Stimulated activated naive CD8-positive, alpha-beta T cell treated with anti-CD3 and anti-CD28 coated beads, Interleukin-15, amount 100 ng/mL, for 72 hours (primary cell): ENCODE measurements at places on chromosomes 7 and 10.

DNA sequence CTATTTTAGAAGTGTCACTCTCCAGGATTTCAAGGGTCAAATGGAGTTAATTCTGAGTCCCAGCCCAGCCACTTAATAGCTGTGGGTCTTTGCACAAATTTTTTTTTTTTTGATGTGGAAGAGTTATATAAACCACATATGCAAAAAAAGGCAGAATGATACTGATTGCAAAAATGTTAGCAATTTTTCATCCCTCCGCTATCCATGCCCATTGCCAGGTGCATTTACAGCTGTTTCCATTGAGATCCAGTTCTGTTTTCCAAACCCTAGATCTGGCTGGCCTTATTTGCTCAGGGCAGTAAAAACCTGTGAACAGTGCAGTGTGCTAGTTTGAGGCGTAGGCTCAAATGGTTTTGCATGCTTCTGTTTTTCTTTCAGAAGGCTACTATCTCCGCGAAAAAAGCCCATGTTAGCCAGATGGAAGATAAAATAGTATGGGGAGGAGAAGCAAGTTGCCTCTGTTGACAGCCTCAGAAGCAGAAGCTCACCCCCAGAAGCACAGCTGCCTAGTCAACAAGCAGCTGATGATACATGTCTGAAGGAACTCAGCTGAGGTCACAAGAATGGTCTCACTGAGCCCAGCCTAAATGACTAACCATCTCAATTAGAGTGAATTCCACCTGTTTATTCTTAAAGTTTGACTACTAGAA, 997 bp upstream of the ZNF138 start:
- no peak for DNase-seq

DNA sequence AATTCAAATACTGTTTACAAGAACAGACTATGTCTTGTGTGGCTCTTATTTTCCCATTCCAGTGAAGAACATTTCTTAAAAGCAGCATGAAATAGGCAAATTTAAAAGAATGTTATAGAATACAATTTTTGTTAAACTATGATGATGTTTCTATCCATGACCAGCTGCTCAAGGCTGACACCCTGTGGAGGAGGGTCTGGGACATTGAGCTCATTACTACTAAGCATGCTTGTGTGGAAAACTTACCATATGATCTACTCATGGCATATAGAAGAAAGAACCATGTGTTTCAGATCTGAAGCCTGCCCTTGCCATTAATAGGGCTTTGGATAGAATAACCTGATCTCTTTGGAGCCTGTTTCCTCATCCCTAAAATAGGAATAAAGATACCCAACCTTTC, 125.0 kb downstream of the FOXP2 start:
- DNase-seq: no peak

- no peak for DNase-seq
These were observed 14.1 kb downstream of the FOXL3 start for GRCh38 chr7:303884-304573.

DNA sequence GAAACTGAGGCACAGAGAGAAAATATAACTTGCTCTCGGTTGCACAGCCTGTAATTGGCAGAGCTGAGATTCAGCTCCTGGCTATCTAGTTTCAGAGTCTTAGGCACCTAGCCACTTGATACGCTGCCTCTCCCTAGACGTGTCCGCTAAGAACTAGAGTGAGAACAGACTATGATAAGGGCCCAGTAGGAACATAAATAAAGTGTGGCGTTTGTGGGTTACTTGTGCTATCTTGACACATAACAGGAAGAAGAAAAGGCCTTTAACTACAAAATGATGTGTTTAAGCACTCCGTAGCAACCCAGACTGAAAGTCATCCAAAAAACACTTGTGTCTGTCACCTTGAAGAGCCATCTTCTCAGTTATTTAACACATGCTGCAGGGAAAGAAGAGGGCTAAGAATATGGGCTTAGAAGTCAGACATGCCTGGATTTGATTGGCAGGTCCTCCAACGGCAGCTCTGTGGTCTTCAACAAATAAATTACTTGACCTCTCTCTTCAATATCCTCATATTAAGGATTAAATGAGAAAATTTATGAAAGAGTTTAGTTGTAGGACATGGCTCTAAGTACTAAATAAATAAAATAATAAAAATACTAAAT, 96.2 kb downstream of the SGMS1 start:
- no peak for DNase-seq

DNA sequence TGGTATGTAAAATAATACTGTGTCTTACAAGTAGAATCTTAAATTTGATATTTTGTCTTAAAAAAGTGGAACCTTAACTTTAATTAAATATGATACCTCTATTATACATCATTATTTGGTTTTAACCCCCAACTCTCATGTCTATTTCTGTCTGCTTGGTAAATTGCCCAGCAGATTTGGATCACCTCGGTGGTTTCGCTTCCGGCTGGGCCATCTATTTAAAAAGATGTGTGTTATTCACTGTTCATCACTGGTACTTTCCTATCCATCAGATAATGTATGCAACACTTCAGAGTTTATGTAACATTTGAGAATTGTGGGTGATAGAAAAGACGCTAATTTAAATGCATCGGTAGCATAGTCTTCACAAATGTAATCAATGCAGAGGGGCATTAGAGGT, 119.7 kb downstream of the SND1 start:
- no peak for DNase-seq

GRCh38 chr10:124381011-124381611, 37.6 kb downstream of the OAT start:
- DNase-seq: no peak

- no peak for DNase-seq
These were observed 21.6 kb downstream of the MMD2 start for GRCh38 chr7:4937411-4937810.
